Retinal pigment epithelial cell (primary cell): ENCODE measurements at places on chromosomes 6 and 20.

DNA sequence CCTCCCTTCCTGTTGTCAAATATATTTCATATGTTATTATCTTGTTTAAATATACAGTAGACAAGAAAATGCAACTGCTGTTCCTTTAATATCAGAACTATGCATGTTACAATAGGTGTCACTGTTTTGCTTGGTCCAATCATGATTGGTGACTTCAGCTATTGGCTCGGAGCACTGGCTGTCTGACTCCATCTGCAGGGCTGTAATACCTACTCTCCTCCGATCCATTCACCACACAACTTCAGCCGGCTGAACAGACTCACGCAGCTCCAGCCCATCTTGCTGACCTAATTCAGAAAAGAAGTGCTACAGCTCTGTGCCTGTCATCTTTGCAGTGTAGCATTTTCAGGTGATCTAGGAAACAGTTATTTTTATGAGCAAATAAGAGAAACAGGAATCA, at the start of gene BTBD3:
Gene BTBD3, plus strand, starts transcription at position 231 of the 400 bp plus-strand sequence. CDS start 383 bp downstream, outside the sequence.
- DNase-seq, result peak; percentile 54

DNA sequence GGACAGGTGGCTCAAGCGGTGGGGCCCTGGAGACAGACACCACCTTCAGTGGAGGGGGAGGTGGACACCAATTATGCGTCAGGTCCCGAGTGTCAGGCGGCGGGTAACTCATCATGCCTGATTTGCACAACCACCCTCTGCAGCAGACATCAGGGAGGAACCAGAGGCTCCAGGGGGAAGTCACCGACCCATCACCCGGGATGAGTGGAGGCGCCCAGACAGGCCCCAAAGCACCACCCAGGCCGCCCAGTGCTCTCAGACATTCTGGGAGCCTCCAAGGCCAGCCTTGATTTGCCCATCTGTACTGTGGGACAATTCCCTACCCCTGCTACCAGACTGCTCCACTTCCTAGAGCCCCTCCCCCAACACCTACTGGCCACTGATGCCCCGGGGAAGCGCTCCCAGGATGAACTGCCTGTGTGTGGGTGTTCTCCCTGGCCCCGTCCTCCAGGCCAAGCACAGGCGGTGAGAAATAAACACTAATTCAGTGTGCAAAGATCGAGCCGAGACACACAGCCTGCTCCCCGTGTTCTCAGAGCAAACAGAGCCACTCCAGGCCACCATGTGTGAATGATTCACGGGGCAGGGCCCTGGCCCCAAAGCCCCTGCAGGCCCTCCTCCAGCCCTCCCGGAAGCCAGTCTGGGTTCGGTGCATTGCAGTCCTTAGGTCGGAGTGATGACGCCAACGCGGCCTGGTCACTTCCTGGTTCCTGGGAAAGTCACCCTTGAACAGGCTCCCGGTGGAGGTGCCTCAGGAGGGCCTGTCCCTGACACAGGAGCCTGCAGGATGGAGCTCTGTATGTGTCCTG, 107.2 kb downstream of the ASXL1 start:
- DNase-seq, result peak; percentile 86

GRCh38 chr20:35871259-35871771, 83.0 kb downstream of the SCAND1 start:
- DNase-seq, result no peak

- DNase-seq, result no peak
Observed at GRCh38 chr6:134420614-134421181, 102.8 kb upstream of the SGK1 start.

GRCh38 chr6:132490024-132490423, 22.9 kb downstream of the STX7 start:
- DNase-seq, result no peak

DNA sequence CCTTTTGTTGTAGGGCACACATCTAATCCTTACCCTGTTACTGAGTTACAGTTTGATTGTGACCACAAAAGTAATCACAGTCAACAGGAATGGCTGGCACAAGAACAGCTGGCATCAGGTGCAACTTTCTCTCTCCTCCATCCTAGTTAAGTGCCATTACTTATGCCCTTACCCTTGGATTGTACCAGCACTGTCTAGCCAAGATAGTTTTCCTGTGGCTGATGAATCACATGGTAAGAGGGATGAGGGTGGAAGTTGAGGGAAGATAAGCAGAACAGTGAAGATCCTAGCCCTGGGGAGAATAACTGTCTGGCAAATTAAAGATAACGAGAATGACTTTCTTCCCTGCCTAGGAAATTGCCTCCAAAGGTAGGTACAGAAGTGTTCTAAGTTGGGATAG, 42.0 kb downstream of the RNF217 start:
- no peak for DNase-seq

DNA sequence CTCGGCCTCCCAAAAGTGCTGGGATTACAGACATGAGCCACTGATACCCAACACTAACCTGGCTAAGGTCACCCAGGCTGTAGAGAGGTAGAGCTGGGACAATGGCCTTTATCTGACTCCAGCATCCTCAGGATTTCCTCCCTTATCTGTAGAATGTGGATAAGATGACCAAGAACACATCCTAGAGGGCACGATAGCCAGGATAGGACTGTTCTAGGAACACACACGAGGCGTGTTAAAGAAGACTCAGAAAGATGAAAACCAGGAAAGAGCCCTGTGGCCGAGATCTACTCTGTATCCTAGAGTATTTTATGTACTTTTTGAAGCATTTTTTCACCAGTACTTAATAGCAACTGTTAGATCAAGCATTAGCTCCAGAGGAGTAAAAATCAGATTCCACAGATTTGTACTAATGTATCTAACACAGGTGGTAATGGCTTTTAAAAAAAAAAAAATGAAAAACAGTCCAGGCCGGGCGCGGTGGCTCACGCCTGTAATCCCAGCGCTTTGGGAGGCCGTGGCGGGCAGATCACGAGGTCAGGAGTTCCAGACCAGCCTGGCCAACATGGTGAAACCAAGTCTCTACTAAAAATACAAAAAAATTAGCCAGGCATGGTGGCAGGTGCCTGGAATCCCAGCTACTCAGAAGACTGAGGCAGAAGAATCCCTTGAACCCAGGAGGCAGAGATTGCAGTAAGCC, 17.3 kb downstream of the PPP1R10 start:
- no peak for DNase-seq

- no peak for DNase-seq
Observed at GRCh38 chr20:33814238-33814712, 3.1 kb downstream of the CHMP4B start.

GRCh38 chr6:130600880-130601341, 226.3 kb upstream of the SMLR1 start:
- DNase-seq, result no peak

DNA sequence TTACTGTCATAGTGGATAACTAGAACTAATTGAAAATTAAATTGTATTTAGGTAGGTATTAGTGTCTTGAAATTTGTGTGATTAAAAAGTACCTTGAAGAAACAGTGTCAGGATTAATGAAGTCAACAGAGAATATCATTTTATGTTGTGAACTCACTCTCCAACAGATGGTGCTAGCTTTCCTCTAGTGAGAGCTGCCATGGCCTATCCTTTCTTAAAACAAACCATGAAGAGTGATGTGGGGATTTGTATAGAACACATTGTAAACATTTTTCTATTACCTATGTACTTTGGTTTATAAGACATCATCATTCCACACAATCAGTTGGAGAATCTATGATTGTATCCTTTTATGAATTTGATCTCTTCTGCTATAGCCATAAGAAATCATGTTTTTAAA, 4.8 kb upstream of the SRSF12 start:
- no peak for DNase-seq
